H1 (cell line): ENCODE measurements at places on chromosomes 4 and X. TPM values are rescaled to one million over a fixed set of nuclear protein-coding genes. Genes with fewer than 3 reads are reported as not detected.
A peak's percentile ranks its signal among the peaks of the same experiment; 100 is the strongest.

The ACSL1 gene
- total RNA-seq = 6.3 and 8.7 TPM in 2 replicates

The SERTM2 gene
- total RNA-seq = 0.38 and 0.58 TPM in 2 replicates

The SLC25A31 gene
- not detected in 2 replicates for total RNA-seq

The SPANXB1 gene
- not detected in 2 replicates for total RNA-seq

The DCAF8L2 gene
- total RNA-seq = not detected in 2 replicates

The RTL5 gene
- total RNA-seq = 1.9 TPM in 2 replicates

The ETDA gene
- total RNA-seq = not detected in 2 replicates

The GPR143 gene
- total RNA-seq = 18.5 and 19.3 TPM in 2 replicates

The DCLK2 gene
- total RNA-seq = 0.27 and 0.37 TPM in 2 replicates

The GUCY1B1 gene
- 2.1 and 2.9 TPM in 2 replicates for total RNA-seq

The AMOT gene
- total RNA-seq = 7.1 and 7.9 TPM in 2 replicates

The BTK gene
- 0.20 TPM in 1 of 2 replicates, not detected in the other for total RNA-seq

The SLC2A9 gene
- total RNA-seq = 0.20 and 0.44 TPM in 2 replicates

The NSD2 gene
- 129 TPM in 2 replicates for total RNA-seq

The SLC9B1 gene
- 0.19 TPM in 1 of 2 replicates, not detected in the other for total RNA-seq

- DNase-seq = no peak
- H3K4me3 ChIP-seq = no peak overlapping the region
- H3K27ac ChIP-seq = no peak overlapping the region
- H3K27me3 ChIP-seq = no peaks in the 10 kb centered on the region
Measured at GRCh38 chr4:24894243-24894642, 18.6 kb downstream of the CCDC149 start.

DNA sequence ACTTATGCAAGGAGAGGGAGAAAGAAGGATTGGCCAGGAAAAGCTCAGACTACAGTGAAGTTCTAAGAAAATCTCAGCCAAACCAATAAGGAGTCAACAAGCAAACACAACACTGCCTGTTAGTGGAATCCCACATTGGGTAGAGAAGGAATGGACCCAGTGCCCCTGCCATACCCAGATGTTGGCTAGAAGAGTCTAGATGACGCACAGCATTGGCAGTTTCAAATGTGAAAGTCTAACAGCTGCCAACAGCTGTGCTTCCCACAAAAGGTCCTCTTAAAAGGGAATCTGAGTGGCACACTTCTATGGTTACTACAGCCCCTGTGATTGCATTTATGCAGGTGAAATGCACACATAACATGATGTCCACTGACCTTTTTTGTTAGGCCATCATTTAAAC, 37.2 kb upstream of the CPEB2 start:
- DNase-seq = no peak
- H3K36me3 ChIP-seq = no peaks in the 10 kb centered on the region
- H3K4me1 ChIP-seq = no peaks in the 10 kb centered on the region

GRCh38 chr4:137608085-137608484, 75.8 kb upstream of the PCDH18 start:
- no peaks in the 10 kb centered on the region for H3K27me3 ChIP-seq
- no peak for DNase-seq
- H3K27ac ChIP-seq = no peak overlapping the region
- H3K4me1 ChIP-seq = peaks cover 6% of the 10 kb centered on the region; the same call in 1 of the 2 replicates

DNA sequence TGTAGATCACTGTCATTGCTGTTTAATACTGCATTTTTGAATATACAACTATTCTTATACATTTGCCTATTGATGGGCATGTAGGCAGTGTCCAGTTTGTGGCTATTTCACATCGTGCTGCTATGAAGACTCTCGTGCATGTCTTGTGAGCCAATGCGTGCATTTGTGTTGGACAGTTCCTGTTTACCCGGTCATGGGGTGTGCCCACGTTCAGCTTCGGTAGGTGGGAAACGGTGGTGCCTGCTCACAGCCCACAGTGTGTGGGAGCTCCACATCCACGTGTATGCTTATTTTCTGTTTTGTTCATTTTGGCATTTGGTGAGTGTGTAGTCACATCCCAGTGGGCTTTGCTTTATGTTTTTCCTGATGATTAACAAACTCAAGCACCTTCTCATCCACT, 19.7 kb upstream of the RNF212 start:
- H3K27me3 ChIP-seq = no peaks in the 10 kb centered on the region
- no peaks in the 10 kb centered on the region for H3K36me3 ChIP-seq
- H3K4me1 ChIP-seq = no peaks in the 10 kb centered on the region; the same call in 1 of the 2 replicates

DNA sequence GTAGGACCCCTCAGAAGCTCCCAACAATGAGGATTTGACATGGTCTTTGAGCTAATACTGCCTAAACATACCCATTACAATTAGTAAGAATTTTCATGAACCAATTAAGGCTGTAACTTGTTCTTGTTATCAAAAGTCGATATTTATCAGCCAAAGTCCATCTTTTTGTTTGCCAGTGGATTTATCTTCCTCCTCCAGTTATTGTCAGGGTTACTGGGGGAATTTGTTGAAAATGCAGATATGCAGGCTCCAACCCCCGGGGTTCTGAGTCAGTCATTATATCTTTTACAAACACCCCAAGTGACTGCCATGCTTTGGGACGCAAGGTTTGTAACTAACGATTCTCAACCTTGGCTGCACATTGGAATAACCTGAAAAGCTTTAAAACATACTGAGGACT, 338.8 kb upstream of the PPARGC1A start:
- no peak for DNase-seq
- H3K4me1 ChIP-seq = no peaks in the 10 kb centered on the region
- H3K27ac ChIP-seq = no peak overlapping the region
- H3K27me3 ChIP-seq = no peaks in the 10 kb centered on the region
- H3K4me3 ChIP-seq = no peak overlapping the region

DNA sequence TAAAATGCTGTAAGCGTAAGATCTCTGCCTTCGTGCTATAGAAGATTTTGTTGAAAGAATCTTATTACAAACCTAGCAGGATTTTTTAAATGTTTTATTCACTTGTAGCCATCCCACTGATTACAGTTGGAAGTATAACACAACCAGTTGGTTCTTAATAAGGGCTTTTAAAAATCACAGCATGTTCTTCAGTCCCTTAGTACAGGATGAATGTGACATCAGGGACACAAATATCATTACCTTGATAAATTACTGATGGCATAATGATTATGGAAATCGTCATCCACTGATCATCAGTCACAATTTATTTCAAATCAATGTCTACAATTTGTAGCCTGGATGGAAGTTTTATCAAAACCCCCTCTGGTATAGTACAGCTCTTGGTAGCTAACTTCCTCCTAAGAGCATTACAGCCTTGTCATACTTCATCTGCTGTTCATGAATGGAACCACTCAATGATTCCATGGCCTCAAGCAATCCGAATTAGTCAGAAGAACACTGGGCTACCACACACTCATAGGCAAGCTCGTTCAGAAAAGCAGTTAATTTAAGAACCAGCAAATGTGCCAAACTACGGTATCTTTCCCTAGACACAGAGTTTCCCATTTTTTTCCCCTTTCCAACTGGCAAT, 389.2 kb upstream of the TENM3 start:
- H3K4me3 ChIP-seq = no peak overlapping the region
- H3K27ac ChIP-seq = no peak overlapping the region
- no peaks in the 10 kb centered on the region for H3K4me1 ChIP-seq

GRCh38 chr4:119794113-119794512, 165.5 kb upstream of the PDE5A start:
- H3K4me3 ChIP-seq = no peak overlapping the region
- H3K27me3 ChIP-seq = no peaks in the 10 kb centered on the region
- DNase-seq = no peak
- H3K36me3 ChIP-seq = no peaks in the 10 kb centered on the region

- H3K4me3 ChIP-seq = no peak overlapping the region
- no peaks in the 10 kb centered on the region for H3K27me3 ChIP-seq
- no peaks in the 10 kb centered on the region for H3K36me3 ChIP-seq
- DNase-seq = no peak
- no peaks in the 10 kb centered on the region for H3K4me1 ChIP-seq
Measured at GRCh38 chr4:161252520-161253141, 911.2 kb downstream of the FSTL5 start.

DNA sequence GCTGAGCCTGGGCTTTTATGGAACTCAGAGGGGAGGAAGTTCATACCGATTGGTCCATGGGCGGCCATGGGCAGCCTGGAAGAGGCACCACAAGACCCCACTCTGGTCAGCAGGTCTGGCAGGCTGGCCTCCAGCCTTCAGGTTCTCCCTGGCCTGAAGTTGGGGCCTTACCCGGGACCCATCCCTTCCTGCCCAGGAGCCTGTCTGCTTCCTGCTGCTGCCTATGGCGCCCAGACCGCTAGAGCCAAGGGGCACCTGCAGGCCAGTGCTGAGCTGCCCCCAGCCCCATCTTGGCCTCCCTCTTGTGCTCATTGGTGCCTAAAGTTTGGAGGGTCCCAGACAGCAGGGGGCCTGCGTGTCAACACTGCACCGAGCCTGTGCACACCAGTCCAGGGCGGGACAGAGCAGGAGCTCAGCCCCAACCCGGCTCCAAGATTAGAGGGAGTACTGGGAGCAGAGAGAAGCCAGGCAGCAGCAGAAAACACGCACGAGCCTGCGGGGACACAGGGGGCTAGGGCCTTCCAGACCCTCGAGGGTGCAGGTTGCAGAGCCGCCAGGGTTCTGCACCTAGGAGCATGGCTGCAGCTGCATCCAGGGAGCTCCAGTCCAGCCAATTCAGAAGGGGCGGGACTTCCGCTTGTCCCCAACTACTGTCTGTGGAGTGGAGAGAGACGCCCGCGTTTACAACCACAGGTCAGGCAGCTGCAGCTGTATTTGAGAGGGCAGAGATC, 30.7 kb upstream of the ZNF280C start:
- H3K27ac ChIP-seq = no peak overlapping the region
- no peaks in the 10 kb centered on the region for H3K27me3 ChIP-seq
- DNase-seq = no peak
- no peaks in the 10 kb centered on the region for H3K36me3 ChIP-seq
- no peaks in the 10 kb centered on the region for H3K4me1 ChIP-seq

DNA sequence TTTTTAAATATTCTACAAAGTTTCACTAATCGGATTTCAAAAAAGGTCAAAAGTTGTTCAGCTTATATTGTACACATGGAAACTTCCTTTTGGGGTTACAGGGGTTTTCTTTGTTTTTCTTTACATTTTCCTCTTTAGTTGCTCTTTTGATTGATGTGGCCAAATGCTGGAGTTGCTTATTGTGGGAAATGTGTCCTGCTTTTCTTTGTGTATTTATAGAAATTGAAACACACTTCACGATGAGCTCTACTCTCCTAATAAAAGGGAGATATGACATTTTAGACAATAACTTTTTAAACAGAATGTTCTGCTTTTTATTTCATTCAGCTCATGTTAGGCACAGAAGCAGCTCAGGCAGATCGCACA, 50.7 kb upstream of the SPRY1 start:
- DNase-seq = no peak
- H3K4me1 ChIP-seq = peaks cover 4% of the 10 kb centered on the region
- no peak overlapping the region for H3K4me3 ChIP-seq

- peak overlapping the region; percentile 65 for H3K4me3 ChIP-seq
- no peaks in the 10 kb centered on the region for H3K36me3 ChIP-seq
- DNase-seq = no peak
- no peaks in the 10 kb centered on the region for H3K27me3 ChIP-seq
Measured at GRCh38 chrX:71532078-71532752, 689 bp upstream of the OGT start.

DNA sequence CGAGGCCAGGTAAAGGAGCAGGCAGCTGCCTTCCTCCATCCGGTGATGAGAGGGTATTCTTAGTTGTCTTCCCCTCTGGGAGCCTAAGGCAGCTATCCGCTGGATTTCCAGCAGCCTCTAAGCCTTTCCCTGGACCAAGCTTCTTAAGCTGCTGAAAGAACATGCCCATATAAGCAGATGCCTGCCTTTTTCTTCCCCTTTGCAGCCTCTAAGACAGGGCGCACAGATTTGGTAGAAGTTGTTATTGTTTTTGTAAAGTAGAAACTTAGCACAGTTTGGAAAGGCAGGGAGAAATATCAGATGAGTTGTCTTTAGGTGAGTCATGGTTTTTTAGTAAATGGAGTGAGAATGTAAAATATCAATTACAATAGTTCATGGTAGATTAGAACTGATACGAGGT, 210.8 kb downstream of the ARHGAP10 start:
- no peaks in the 10 kb centered on the region for H3K36me3 ChIP-seq
- H3K4me3 ChIP-seq = no peak overlapping the region
- H3K4me1 ChIP-seq = no peaks in the 10 kb centered on the region

DNA sequence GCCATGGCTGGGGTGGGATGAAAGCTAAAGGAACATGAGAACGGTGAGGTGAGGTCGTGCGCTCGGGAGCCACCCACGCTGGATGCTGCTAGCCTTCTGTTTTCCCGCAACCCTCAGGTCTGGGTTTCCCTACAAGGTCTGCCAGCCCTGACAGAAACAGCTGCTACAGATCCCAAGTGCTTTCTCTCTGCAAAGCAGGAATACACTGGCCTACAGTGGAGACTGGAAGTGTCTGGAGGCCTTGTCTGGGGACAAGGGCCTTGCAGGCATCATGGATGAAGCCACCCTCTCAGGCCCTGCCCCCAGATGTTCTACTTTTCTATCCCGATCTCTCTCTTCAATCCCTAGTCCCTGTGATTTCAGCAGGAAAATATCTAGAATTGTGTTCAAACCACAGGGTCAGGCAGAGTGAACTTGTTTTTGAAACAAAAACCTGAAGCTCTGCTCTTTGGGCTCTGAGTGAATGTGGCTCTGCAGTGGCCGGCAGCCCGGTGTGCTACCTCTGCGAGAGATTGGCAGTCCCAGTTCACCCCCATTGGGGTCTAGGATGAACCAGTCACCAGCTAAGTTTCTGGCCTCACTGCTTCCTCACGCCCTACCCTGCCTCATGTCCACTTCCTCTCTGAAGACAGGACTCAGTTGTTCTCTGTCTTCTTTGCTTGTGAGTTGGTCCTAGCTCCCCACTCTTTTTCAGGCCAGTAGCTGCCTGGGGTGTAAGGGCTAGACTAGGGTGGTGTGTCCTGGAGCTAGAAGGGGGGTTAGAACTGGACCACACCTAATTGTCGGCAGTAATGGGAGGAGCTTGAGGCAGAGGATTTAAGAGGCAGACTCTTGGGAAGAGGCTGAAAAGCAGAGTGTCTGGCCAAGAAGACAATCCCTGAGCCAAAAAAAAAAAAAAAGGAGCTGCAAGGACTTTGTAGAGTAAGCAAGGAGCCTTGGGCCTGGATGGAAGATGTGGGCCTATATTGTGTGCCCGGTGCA, 89.6 kb downstream of the RTL5 start:
- DNase-seq = no peak
- H3K27ac ChIP-seq = no peak overlapping the region
- no peaks in the 10 kb centered on the region for H3K27me3 ChIP-seq
- H3K36me3 ChIP-seq = no peaks in the 10 kb centered on the region
- H3K4me1 ChIP-seq = peaks cover 12% of the 10 kb centered on the region

- no peak overlapping the region for H3K4me3 ChIP-seq
- no peaks in the 10 kb centered on the region for H3K4me1 ChIP-seq
- DNase-seq = no peak
- H3K27ac ChIP-seq = no peak overlapping the region
Measured at GRCh38 chrX:65926095-65927019, 113.5 kb downstream of the VSIG4 start.

DNA sequence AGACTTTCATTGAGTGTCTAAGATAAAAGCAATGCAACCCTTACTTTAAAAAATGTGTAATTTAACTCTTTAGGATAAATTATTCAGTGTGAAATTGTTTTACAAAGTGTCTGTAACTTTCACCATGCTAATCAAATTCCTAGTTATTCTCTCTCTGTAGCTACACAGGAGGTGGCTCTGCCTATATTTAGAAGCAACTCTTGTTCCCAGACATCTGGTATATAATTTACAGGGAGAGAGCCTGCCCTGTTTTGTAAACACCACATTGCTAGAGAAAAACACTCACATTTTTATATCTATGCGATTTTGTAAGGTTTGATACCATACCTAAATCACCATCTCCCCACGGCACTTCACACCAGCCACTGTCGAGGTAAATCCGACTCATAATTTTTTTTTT, 35.5 kb upstream of the SPATA4 start:
- no peak for DNase-seq
- no peak overlapping the region for H3K27ac ChIP-seq
- H3K36me3 ChIP-seq = no peaks in the 10 kb centered on the region
- H3K27me3 ChIP-seq = no peaks in the 10 kb centered on the region
